ENCODE measurements at places on chromosomes 1 and 21. TPM values are rescaled to one million over a fixed set of nuclear protein-coding genes. Genes with fewer than 3 reads are reported as not detected.

The DPYD gene
- 35.8 TPM for total RNA-seq

The PLA2G2C gene
- not detected for total RNA-seq

The ALX3 gene
- total RNA-seq, result not detected

The GPR3 gene
- total RNA-seq, result 4.3 TPM

The PARK7 gene
- 60.9 TPM for total RNA-seq

The WNT3A gene
- not detected for total RNA-seq

The VHLL gene
- not detected for total RNA-seq

The PLD5 gene
- total RNA-seq, result not detected

The SPATA1 gene
- total RNA-seq, result 2.2 TPM

All from hematopoietic multipotent progenitor cell (in vitro differentiated cells).